Ascending aorta (tissue), 2 donors: ENCODE measurements at places on chromosomes 2 and 18. TPM values are rescaled to one million over a fixed set of nuclear protein-coding genes. Genes with fewer than 3 reads are reported as not detected.

- no peak for DNase-seq
Observed at GRCh38 chr2:44190526-44190925, 21.9 kb downstream of the PPM1B start.

The SP5 gene
- total RNA-seq, result 2.8 TPM

DNA sequence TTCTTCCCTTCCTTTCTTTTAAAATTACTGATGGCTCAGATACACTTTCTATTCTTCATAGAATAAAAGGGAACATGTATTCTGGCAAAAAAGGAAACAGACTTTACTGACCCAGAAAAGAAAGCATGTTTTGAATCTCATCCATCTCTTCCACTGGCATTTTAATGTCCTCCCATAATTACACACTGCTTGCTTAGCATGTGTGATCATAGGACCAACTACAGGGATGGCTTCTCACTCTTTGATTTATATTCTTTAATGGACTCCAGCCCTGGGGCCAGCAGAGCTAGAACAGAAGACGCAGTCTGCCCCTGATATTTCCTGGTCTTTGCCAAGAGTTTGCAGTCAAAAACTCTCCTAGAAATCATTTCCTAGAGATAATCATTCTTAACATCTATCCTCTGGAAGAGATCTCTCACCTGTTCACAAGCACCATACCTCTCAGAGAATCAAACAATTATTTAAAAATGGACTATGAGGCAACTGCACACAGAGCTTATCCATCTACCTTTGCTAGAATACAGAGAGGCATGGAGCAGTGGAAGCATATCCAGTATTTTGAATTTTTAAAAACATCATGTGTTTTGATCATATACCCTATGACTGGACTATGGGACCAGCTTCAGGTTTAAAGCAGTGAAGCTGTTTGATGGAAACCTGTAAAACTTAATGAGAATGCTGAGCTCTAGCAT lies 429.1 kb downstream of the NRXN1 start:
- DNase-seq, result no peak

The ME2 gene
- total RNA-seq, result 27.4 TPM

The BOLL gene
- not detected for total RNA-seq

GRCh38 chr18:68455229-68455603 lies 259.7 kb downstream of the TMX3 start:
- no peak for DNase-seq

- DNase-seq, result no peak
Observed at GRCh38 chr2:30826481-30826880, 19.2 kb upstream of the CAPN13 start.

DNA sequence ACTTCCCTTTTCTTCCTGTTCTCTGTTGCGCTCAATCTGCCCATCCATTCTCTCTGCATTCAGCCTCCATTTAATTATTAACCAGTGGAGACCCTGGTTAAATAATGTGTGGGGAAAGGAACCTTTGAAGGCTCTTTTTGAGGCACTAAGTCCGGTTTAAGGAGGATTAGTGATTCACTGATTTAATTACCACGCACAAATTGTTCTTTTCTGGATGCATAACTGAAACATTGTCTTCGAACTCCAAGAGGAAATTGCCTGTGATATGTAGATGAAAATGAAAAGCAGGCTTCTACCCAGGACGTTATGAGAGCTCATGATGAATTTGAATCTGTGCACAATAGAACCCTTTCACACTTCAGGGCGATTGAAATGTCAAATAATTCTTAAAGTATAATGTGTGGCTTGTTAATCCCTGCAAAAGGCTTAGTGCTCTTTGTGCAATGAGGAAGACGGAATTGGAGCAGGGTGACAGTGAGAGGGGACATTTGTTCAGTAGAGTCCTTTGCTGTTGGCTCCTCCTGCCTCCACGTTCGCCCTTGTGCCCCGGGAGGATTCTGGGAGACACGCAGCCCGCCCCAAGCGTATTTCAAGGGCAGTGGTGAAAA lies 51.1 kb upstream of the ZNF236 start:
- no peak for DNase-seq

DNA sequence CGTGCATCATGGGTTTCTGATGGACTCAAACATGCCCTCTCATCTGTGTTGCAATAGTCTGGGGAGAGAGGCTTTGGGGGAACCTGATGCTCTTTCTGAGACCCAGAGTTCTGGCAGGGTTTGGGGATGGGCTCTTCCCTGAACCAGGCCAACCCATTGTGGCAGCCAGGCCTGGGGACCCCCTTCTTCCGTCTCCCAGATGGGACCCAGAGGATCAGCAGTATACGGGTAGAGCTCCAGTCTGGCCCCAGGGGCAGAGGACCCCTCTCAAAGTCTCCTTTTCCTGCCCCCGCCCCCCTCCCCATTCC lies 333.7 kb downstream of the DYSF start:
- DNase-seq, result peak; percentile 59

The GAREM1 gene
- 8.9 TPM for total RNA-seq

DNA sequence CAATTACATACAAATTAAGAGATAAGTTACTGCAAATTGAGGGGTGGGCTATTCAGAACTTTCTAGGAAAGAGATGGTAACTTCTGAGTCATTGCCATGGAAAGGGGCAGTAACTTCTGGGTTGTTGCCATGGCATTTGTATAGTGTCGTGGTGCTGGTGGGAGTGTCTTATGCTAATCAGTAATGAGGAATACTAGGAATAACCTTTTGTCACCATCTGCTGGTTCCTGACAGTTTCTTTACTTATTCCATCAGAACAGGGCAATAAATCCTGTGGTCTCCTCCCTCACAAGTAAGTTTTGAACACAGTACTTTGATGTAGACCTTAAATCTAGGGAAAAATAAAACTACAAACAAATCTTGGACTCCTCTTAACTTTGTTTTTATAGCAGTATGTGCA lies 435.4 kb downstream of the BCL11A start:
- DNase-seq, result no peak
